ENCODE measurements at places on chromosomes 3 and 15. TPM values are rescaled to one million over a fixed set of nuclear protein-coding genes. Genes with fewer than 3 reads are reported as not detected.

The PLSCR5 gene
- not detected for total RNA-seq

The FETUB gene
- not detected for total RNA-seq

The GP9 gene
- total RNA-seq = not detected

The AGTR1 gene
- total RNA-seq = 2.2 TPM

The LRRC15 gene
- 0.18 TPM for total RNA-seq

The CPA3 gene
- total RNA-seq = not detected

Measured in chondrocyte (in vitro differentiated cells).